Vagina (tissue), 2 donors: ENCODE measurements at places on chromosomes 3 and 15. TPM values are rescaled to one million over a fixed set of nuclear protein-coding genes. Genes with fewer than 3 reads are reported as not detected.

Gene HACL1
- 8.1 TPM for total RNA-seq

Gene CCDC54
- not detected for total RNA-seq

Gene P2RY1
- 17.9 TPM for total RNA-seq

Gene SLC38A3
- total RNA-seq: 2.0 TPM

Gene ZIC1
- not detected for total RNA-seq

Gene PARL
- total RNA-seq: 36.6 TPM

Gene SUSD5
- 0.98 TPM for total RNA-seq

Gene ITGB5
- 156 TPM for total RNA-seq

Gene GOLGA8N
- total RNA-seq: 13.8 TPM

Gene ECE2
- total RNA-seq: 1.7 TPM

Gene ACY1
- total RNA-seq: 29.7 TPM

Gene KLHL6
- 1.7 TPM for total RNA-seq

Gene ADGRG7
- not detected for total RNA-seq

GRCh38 chr15:39409876-39410530 lies 170.9 kb upstream of the THBS1 start:
- no peaks in the 10 kb centered on the region for H3K27me3 ChIP-seq
- no peak overlapping the region for H3K4me3 ChIP-seq
- no peaks in the 10 kb centered on the region for H3K4me1 ChIP-seq
- DNase-seq: no peak

- H3K4me3 ChIP-seq: no peak overlapping the region
- no peaks in the 10 kb centered on the region for H3K27me3 ChIP-seq
- H3K36me3 ChIP-seq: no peaks in the 10 kb centered on the region
- H3K4me1 ChIP-seq: peaks cover 8% of the 10 kb centered on the region
Observed at GRCh38 chr3:169362301-169362700, 301.2 kb downstream of the MECOM start.

GRCh38 chr3:181630853-181631252 lies 80.9 kb upstream of the SOX2 start:
- no peak for DNase-seq
- H3K27ac ChIP-seq: no peak overlapping the region
- H3K27me3 ChIP-seq: no peaks in the 10 kb centered on the region
- H3K36me3 ChIP-seq: no peaks in the 10 kb centered on the region

GRCh38 chr15:66133247-66133885 lies 120.2 kb downstream of the MEGF11 start:
- no peaks in the 10 kb centered on the region for H3K36me3 ChIP-seq
- H3K4me3 ChIP-seq: no peak overlapping the region
- no peak overlapping the region for H3K27ac ChIP-seq
- H3K27me3 ChIP-seq: no peaks in the 10 kb centered on the region
- no peaks in the 10 kb centered on the region for H3K4me1 ChIP-seq

DNA sequence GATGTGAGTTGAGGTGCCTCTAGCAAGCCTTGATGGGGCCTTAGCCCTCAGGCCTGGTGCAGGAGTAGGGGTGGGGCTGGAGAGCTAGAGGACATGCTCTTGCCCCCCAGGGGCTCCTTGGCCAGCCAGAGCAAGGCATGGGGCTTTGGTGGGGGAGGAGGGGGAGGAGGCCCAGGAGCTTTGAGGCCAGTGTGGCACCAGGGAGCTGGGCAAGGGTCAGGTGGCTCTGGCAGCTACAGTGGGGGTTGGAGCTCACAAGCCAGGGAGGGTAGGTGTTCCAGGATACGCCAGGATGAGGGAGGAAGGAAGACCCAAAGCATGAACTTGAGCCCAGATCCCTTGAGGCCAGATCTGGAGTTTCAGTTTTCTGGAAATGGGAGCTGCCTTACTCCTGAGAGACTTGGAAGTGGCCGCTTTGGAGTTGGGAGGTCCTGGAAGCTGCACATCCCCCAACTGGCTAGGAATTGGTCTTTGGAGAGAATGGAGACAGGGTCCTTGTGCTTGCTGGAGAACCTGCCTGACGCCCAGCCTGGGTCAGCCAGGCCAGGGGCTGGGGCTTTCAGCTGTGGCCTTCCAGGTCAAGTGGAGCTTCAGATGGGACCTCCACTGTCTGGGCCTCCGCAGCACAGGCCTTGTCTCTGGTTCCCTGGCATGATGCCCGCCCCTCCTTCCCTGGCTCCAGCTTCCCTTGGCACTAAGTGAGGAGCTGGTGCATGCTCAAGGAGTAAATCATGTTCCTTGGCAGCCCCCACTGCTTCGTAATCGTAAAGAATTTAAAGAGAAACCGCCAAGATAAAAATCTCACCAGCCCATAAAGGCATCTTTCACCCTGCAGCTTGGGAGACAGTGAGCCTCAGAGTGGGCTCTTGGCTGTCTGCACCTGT lies 8.7 kb downstream of the SEMA3F start:
- no peak overlapping the region for H3K4me3 ChIP-seq
- H3K4me1 ChIP-seq: peaks cover 100% of the 10 kb centered on the region
- no peak for DNase-seq
- no peaks in the 10 kb centered on the region for H3K36me3 ChIP-seq

DNA sequence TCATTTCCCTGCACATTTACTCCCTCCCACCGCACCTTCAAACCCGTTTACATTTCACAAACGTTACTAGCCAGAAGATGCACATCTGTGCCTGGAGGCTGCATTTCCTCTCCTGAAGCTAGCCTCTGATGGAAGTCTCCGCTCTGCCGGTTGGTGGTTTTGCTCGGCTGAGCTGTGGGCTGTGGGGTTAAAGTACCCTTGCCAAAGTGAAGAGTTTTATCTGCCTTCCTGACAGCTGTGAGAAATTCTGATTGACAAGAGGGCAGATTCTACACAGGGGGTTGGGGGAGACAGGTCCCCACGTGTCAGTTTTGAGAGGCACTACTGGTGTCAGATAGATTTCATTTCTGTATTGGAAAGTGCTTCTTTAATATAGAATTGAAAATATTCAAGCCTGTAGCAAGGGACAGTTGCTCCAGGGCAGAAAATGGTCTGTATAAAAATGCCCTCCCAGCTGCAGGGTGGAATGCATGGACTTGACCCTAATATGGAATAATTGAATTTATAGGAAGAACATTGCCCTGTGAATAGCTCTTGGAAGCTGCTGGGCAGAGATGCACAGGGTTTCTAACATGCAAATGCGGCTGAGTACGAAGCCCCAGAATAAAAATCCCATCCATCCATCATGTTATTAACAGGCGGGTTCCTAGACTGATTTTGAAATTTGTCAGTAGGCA lies 201.1 kb upstream of the RGMA start:
- no peaks in the 10 kb centered on the region for H3K4me1 ChIP-seq
- H3K27ac ChIP-seq: no peak overlapping the region
- H3K4me3 ChIP-seq: no peak overlapping the region
- H3K36me3 ChIP-seq: no peaks in the 10 kb centered on the region

- H3K27ac ChIP-seq: no peak overlapping the region
- no peak for DNase-seq
- H3K36me3 ChIP-seq: no peaks in the 10 kb centered on the region
- no peaks in the 10 kb centered on the region for H3K27me3 ChIP-seq
Observed at GRCh38 chr15:95519887-95520286, 810.6 kb upstream of the NR2F2 start.

DNA sequence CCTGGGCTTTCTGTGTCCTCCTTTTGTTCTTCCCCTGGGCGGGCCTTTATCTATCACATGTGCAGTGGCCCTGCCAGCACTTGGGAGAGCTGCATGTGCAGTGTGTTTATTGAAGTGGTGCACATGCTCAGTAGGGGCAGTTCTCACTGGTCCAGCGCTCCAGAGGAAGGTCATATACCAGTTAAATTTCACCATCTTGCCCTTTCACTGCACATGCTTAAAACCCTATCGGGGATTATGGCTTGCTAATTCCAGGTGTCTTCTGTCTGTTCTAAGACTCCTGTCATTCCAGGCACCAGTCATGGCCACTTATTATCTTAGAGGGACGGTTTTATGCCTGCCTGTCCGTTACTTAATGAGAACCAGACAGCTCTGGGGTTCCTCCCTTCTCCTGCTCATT lies 52.2 kb downstream of the ROPN1B start:
- no peak overlapping the region for H3K4me3 ChIP-seq
- no peaks in the 10 kb centered on the region for H3K27me3 ChIP-seq
- H3K27ac ChIP-seq: no peak overlapping the region
- H3K36me3 ChIP-seq: peaks cover 13% of the 10 kb centered on the region
- no peak for DNase-seq

- H3K27ac ChIP-seq: no peak overlapping the region
- H3K4me1 ChIP-seq: no peaks in the 10 kb centered on the region
- H3K27me3 ChIP-seq: no peaks in the 10 kb centered on the region
- H3K36me3 ChIP-seq: no peaks in the 10 kb centered on the region
- no peak overlapping the region for H3K4me3 ChIP-seq
- no peak for DNase-seq
Observed at GRCh38 chr3:105722943-105723556, 145.8 kb downstream of the CBLB start.

- no peaks in the 10 kb centered on the region for H3K27me3 ChIP-seq
- H3K4me1 ChIP-seq: no peaks in the 10 kb centered on the region
- H3K36me3 ChIP-seq: no peaks in the 10 kb centered on the region
- no peak overlapping the region for H3K27ac ChIP-seq
Observed at GRCh38 chr3:16813336-16813735, 71.4 kb upstream of the PLCL2 start.

DNA sequence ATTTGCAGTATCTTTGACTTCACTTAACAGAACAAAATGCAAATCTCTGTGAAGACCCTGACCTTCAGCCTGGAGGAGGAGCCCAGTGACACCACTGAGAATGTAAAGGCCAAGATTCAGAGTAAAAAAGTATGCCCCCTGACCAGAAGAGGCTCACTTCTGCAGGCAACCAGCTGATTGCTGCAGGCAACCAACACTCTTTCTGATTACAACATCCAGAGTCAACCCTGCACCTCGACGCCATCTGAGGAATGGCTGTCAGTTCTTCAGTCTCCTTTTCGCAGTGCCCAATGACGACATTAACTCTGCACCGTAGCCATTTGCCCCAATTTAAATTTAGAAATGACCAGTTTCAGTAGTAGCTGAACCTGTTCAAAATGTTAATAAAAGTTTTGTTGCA lies 14.9 kb downstream of the ATP13A3 start:
- peaks cover 6% of the 10 kb centered on the region for H3K4me1 ChIP-seq
- no peaks in the 10 kb centered on the region for H3K36me3 ChIP-seq
- H3K27me3 ChIP-seq: no peaks in the 10 kb centered on the region
- no peak for DNase-seq

GRCh38 chr3:193354423-193354822 lies 24.1 kb downstream of the ATP13A5 start:
- no peaks in the 10 kb centered on the region for H3K27me3 ChIP-seq
- no peaks in the 10 kb centered on the region for H3K36me3 ChIP-seq
- H3K4me3 ChIP-seq: no peak overlapping the region
- no peaks in the 10 kb centered on the region for H3K4me1 ChIP-seq
- no peak overlapping the region for H3K27ac ChIP-seq
- no peak for DNase-seq

DNA sequence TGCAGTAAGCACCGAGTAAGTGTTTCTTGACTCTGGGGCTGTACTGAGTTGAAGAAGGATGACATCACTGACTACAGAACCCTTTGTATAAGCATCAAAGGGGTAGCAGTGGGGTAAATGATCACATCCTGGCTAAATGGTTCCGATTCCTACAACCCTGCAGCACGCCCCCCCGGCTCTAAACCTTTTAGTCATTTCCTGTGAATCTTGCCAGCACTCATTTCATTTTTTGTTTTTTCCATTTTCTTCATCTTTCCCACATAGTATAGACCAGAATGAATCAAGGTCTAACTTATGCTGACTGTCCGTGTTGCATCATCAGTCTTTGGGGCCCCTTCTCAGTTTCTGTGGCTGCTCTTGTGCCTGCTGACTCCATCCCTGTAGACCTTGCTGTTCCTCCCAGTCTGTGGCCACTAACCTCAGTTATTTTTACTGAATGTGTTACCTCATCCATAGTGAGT lies 383.1 kb upstream of the TPRG1 start:
- peaks cover 9% of the 10 kb centered on the region for H3K4me1 ChIP-seq
- no peaks in the 10 kb centered on the region for H3K27me3 ChIP-seq
- DNase-seq: no peak
- no peak overlapping the region for H3K4me3 ChIP-seq
- no peak overlapping the region for H3K27ac ChIP-seq

DNA sequence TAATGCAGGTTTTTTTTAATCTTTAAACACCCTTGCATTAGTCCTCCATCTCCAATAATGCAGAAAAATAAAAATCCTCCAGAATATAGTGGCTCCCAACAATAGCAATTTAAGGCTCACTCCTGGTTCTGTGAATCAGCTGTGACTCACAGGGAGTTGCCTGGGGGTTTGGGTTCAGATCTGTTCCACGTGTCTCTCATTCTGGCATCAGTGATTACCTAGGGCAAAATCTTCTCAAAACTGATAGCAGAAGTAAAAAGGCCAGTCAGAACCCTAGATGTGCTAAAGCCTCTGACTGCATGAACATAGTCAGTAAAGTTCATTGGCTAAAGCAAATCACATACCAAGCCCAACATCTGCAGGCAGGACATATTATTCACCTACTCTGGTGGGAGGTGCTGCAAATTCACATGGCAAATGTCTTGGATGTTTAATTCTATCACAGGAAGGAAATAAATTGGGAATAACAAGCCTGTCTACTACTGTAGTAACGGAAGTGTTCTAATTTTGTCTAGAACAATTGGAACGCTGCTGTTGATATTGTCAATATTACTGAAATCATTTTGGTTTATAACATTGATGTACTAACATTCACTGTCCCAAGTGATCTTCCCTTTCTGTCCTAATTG lies 364.1 kb upstream of the CNTN4 start:
- H3K27ac ChIP-seq: no peak overlapping the region
- no peak for DNase-seq
- no peak overlapping the region for H3K4me3 ChIP-seq
- H3K27me3 ChIP-seq: no peaks in the 10 kb centered on the region
- H3K4me1 ChIP-seq: no peaks in the 10 kb centered on the region

GRCh38 chr3:168596175-168596823 lies 500.6 kb upstream of the GOLIM4 start:
- H3K27ac ChIP-seq: no peak overlapping the region
- DNase-seq: no peak
- no peaks in the 10 kb centered on the region for H3K4me1 ChIP-seq
- no peaks in the 10 kb centered on the region for H3K36me3 ChIP-seq
- no peaks in the 10 kb centered on the region for H3K27me3 ChIP-seq

DNA sequence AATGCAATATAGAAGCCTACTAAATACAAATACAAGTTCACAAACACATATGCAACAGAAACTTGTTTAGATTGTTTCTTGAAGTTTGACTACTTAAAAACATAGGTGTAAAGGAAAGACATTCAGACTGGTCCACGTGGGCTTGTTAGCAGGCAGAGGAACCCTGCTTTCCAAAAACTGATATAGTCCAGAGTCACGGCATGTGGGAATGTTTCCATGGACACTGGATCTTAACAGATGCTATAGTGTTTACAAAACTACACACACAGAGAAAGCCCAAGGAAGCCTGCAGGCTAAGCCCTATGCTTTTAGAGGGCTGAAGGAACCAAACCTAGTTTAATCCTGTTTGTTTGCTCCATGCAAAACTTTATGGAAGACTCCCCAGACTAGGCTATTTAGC lies 45.2 kb upstream of the LRRC58 start:
- H3K4me3 ChIP-seq: no peak overlapping the region
- H3K4me1 ChIP-seq: no peaks in the 10 kb centered on the region
- H3K27me3 ChIP-seq: no peaks in the 10 kb centered on the region
- no peaks in the 10 kb centered on the region for H3K36me3 ChIP-seq
- H3K27ac ChIP-seq: no peak overlapping the region
- DNase-seq: no peak

GRCh38 chr3:153246331-153246730 lies 84.3 kb downstream of the RAP2B start:
- H3K4me1 ChIP-seq: no peaks in the 10 kb centered on the region
- no peak for DNase-seq
- no peaks in the 10 kb centered on the region for H3K36me3 ChIP-seq
- no peak overlapping the region for H3K27ac ChIP-seq

GRCh38 chr3:127715532-127715931 lies 42.8 kb downstream of the ABTB1 start:
- no peak for DNase-seq
- peaks cover 2% of the 10 kb centered on the region for H3K36me3 ChIP-seq
- H3K4me3 ChIP-seq: no peak overlapping the region
- no peak overlapping the region for H3K27ac ChIP-seq
- H3K4me1 ChIP-seq: peaks cover 13% of the 10 kb centered on the region
